ENCODE measurements at places on chromosomes 5 and 9.

- DNase-seq: no peak
Observed at GRCh38 chr5:1065891-1066650, 45.8 kb downstream of the SLC12A7 start.

GRCh38 chr5:109898269-109899162 is 208.8 kb downstream of the MAN2A1 start:
- no peak for DNase-seq

GRCh38 chr5:170251462-170251861 is 18.7 kb downstream of the C5orf58 start:
- DNase-seq: no peak

- no peak for DNase-seq
Observed at GRCh38 chr9:104969116-104969515, 41.2 kb upstream of the ABCA1 start.

DNA sequence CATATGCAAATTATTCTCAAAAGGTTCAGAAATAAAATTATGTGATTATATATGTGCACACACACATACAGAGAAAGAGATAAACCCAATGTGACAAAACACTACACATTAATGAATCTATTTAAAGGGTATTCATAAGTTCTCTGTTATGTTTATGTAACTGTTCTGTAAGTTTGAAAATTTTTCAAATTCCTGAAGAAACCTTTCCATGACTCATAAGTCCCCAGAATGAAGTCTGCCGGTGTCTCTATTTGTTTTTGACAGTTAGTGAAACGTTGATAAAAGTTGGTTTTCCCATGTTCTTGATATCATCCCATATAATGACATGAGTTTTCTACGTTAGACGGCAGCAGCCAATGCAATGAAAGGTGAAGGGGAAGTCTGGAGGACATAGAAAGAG is 199.5 kb upstream of the PUM3 start:
- no peak for DNase-seq

DNA sequence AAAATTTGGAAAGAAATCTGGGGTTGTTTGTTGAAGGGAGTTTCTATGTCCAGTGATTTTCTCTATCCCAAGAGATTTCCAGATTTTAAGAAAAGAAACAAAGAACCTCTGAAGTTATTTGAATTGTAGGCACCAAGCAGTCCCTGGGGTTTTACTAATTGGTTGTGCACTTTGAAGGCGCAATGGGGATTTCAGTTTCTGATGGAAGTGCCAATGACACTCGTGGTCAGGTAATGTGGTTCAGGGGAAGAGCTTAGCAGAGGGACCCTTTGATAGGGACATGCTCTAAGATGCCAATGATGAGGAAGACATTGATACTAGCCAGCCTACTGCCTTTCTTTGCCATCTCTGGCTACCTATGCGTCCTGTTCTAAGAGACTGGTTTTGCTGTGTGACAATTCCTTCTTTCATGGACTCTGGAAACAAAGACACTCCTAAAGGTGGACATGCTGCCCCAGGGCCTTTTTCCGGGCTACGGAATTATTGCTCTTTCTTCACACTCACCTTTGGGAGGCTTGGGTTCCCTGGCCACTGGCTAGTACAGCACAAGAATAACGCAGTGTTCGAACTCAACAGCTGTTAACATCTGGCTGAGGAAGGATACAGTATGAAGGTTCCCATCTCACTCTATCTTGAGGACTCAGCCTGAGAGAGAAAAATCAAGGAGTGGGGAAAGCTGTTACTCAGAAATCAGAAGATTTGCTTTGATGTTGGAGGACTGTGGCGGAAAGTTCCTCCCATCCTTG is 6.9 kb upstream of the TRAF1 start:
- DNase-seq: no peak

DNA sequence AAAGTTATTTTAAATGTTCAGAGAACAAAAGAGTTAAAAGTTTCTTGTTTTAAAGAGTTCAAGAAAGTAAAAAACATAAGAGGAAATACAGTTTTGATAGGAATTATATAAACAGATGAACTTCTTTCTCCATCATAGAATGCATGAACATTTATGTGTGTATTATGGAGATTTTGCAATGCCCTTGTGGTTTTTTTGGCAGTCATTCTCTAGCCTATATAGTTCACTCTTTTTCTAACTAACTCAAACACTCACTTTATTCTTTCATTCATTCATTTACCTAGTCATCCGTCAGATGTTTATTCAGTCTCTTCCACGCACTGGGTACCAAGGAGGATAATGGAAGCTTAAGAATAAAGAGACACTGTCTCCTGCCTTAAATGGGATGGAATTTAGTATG is 195.9 kb upstream of the VLDLR start:
- no peak for DNase-seq

DNA sequence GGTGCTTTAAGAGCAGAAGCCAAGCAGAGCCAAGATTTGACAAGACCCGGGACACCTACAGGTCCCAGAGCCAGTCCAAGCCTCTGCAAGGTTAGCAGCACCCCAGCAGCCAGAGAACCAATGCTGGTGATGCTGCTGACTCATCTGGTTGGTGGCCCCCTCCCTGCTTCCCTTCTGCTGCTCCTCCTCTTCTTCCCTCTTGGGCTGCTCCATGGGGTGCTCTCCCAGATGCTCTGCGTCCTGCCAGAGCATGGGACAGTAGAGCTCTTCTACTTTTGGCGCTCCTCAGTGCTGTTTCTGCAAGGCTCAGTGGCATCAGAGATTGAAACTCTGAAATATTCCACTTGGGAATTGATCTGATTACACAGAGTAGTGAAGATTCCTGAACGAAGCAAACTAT is 76.1 kb upstream of the SAP30L start:
- no peak for DNase-seq

GRCh38 chr9:121688146-121688680 is 36.8 kb downstream of the DAB2IP start:
- no peak for DNase-seq

GRCh38 chr9:137697193-137697592 is 78.4 kb downstream of the EHMT1 start:
- no peak for DNase-seq

DNA sequence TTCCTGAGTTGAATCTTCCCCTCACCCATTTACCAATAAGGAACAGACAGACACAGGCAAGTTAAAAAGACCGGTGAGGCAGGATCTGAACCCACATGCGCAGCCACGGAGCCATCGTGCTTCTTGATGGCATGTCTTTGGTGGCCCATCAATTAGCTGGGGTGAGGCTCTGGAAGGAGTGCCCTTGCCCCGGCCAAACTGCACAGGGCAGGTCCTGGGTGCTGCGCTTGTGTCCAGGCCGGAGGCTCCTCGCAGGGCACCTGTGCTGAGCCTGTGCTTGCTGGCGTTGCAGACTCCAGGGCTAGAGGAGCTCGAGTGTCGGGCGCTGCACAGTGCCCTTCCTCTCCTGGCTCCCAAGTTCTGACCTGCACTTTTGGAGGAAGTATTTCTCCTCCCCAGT is 66.4 kb downstream of the PSMB7 start:
- no peak for DNase-seq

All from GM19239 (cell line).